ENCODE measurements at places on chromosomes 11 and 22.

DNA sequence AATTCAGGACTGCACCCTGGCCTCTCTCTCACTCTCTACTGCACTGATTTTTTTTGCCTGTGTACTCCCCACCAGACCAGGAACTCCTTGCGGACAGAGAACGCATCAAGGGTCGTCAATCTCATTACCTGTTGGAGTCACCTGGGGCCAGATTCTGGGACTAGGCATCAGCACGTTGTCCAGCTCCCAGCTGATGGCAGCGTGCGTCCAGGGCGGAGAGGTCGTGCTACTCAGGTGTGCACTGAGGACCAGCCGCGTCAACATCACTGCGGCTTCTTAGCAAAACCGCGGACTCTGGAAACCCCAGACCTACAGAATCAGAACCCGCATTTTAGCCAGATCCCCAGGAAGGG, 13.1 kb downstream of the KCNJ5 start:
- no peak for DNase-seq

GRCh38 chr22:21571679-21572078, 4.2 kb downstream of the UBE2L3 start:
- no peak for DNase-seq

DNA sequence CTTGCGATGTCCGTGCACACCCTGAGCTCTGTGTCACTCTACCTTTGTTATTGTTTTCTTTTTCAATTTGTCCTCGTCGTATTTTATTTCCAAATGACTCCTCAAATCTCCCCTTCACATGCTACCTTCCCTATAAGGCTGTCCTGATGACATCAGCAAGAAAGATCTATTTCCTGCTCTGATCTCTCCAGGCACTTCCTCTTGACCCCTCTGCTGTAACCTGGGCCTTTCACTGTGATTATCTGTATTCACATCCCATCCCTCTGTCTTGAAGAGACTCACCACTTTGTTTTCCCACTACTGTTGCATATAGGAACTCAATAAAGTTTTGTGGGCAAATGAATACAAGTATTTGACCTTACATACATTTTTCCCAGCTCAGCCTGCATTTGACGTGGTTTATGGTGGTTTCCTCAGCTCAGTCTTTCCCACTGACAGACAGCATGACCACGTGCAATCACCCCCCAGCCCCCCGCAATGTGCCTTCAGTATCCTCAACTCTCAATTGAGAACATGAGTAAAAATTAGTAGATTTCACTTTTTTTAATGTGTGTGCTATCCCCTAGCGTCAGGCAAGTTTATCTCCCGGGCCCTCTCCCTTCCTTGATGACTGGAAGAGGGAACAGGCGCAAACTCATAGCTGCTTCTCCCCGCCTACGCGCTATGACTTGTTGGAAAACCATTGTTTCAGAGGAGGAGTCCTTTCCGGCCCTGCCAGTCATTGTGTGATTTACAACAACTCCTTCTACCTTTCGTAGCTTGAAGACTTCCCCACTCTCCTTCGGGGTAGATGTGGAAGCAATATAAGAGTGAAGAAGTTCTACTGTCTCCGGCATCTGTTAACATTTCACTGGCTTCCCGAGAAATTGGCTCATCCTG, 498.5 kb downstream of the NTM start:
- DNase-seq: no peak

- no peak for DNase-seq
Measured at GRCh38 chr22:42194953-42195352, 64.3 kb upstream of the CYP2D6 start.

GRCh38 chr22:44298406-44299091, 14.2 kb downstream of the SHISAL1 start:
- no peak for DNase-seq

DNA sequence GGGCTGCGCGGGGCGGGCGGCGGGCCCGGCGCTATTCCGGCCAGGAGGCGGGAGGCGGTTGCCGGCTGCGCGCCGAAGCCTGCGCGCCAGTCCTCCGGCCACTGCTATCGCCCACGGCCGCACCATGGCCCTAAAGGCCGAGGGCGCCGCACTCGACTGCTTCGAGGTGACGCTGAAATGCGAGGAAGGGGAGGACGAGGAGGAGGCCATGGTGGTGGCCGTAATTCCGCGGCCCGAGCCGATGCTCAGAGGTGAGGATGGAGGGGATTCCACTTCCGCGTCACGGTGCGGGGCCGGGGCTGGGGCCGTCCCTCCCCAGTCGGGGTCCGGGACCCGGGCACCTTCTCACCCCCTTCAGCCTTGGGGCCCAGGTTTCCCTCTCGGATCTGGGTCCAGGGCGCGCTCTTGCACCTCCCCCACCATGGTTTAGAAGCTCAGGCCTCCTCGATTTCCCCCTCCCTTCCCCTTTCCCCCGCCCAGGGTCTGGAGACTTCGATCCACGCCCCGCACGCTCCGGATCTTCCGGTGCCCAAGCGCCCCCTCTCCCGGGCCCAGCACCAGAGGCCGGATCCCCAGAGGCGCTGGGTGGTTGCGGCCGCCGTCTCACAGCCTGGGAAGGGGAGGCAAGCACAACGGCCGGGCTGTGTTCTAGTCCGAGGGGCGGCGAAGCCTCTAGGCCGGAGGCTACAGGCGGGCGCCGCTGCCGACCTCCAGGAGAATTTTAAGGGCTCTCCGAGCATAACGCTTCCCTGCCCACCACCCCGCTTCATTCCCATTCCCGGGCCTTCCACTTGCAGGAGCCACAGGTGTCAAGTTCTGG, 517 bp downstream of the SPINDOC start:
- peak; percentile 69 for DNase-seq

DNA sequence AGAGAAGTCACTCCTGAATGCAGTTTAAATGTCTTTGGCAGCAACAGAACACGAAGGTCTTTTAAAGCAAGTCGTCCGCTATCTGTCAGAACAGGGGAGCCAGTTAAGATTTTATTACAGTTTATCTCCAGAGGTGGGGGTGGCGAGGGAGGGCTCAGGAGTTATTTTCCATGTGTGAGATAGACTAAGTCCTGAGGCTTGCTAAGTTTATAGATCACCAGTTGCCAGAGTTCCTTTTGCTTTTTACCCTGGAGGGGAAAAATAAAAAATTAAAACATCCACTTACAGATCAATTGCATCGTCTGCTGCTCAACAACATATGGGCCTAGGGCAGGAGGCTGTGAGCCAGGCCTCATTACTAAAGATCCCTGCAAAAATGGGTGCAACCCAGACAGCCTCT, 90.7 kb downstream of the SNX19 start:
- DNase-seq: no peak
